ENCODE measurements at places on chromosomes 4 and X. TPM values are rescaled to one million over a fixed set of nuclear protein-coding genes. Genes with fewer than 3 reads are reported as not detected.

The TCEAL6 gene
- total RNA-seq, result not detected

- DNase-seq, result no peak
These were observed 100.4 kb downstream of the WFS1 start for GRCh38 chr4:6369924-6370645.

The DAPP1 gene
- total RNA-seq, result 2.5 TPM

- DNase-seq, result no peak
These were observed 65.0 kb downstream of the MAPK10 start for GRCh38 chr4:86294883-86295282.
